ENCODE measurements at places on chromosomes 6 and 20.

GRCh38 chr20:8853805-8854338 is 215.0 kb upstream of the PLCB4 start:
- DNase-seq = peak; percentile 42

DNA sequence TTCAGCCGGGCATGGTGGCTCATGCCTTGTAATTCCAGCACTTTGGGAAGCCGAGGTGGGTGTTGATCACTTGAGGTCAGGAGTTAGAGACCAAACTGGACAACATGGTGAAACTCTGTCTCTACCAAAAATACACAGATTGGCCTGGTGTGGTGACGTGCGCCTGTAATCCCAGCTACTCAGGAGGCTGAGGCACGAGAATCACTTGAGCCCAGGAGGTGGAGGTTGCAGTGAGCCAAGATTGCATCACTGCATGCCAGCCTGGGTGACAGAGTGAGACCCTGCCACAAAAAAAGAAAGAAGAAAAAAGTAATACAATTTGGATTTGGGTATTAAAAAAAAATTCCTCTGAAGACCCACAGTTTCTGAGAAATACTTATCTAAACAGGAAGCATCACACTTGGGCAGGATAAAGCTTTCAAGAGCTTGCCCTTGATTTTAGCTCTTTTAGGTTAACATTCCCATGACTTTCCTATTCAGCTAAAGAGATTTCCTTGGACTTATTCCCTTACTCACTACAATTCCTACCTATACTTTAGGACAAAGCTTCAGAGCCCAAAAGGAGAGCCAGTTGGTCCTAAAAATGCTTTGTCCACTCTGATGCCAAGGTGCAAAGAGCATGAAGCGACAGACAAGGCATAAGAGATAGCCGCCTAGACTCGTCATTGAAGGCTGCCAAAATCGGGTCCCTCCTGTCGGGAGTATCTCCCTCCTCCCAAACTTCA is 1.9 kb downstream of the ELOVL2 start:
- DNase-seq = no peak

DNA sequence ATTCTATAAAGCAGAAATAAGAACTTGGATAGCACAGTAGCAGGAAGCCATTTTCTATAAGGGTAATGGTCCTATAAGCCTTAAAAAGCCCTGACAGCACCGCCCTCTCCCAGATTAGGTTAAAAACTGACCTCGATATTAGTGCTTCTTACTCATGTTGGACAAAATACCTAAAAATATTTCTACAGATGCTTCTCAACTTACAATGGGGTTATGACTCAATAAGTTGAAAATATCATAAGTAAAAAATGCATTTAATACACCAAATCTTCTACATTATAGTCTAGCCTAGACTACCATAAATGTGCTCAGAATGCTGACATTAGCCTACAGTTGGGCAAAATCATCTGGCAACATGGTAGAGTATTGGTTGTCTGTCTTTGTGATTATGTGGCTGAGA is 70.3 kb downstream of the SESN1 start:
- no peak for DNase-seq

GRCh38 chr20:37382482-37383120 is 36.7 kb downstream of the SRC start:
- DNase-seq = no peak

- no peak for DNase-seq
Measured at GRCh38 chr20:48823960-48824498, 3.8 kb downstream of the PREX1 start.

DNA sequence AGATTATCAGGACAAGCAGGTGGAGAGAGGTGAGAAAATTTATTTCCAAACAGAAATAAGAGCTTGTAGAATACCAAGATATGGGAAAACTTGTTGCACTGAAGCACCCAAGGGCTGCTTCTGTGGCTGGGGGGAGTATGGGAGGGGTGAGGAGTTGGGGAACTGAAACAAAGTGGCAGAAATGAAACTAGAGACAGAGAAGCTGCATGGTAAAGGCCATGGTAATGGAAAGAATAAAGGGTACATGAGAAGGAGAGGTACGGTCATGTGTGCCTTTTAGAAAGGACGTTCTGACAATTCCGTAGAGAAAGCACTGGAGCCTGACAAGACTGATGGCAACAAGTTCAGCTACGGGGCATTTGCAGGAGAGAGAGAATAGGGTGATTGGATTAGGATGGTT is 51.6 kb upstream of the RIN2 start:
- no peak for DNase-seq

DNA sequence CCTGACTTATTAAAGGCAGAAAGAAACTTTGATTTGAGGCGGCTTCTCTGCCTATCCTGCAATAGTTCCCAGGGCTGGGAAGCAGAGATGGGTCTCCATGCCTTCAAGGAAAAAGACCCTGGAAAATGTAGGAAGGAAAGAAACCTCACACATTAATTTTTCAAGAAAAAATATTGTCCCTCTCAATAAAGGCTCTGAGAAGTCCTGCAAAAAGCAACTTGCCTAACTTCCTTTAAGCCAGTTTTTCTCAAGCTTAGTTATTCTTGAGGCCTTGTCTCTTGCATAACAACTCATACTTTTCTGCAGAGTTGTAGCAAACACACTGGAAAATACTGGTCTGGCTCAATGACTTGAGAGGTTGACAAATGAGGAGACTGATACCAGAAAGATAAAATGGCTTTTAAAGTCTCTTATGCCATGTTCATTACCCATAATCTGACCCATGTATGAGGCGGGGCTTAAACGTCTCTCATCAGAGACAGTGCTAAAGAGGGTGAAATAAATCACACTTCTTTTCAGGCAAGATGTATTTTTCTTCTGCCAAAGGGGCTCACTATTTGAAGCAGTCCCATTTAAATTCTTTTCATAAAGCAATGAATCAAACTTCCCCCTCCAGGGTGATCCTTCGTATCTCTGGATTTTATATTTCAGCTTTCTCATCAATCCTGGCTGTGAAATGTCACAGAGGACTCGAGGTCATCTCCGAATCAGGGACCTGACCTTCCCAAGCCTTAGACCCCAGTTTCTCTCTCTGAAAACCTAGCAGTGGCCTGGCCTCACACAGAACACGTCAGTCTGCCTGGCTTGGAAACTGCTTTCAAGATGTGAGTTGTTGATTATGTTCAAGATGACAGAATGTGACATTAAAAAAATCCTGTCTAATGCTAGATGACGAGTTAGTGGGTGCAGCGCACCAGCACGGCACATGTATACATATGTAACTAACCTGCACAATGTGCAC is 82.3 kb upstream of the KCNG1 start:
- no peak for DNase-seq

GRCh38 chr20:60104993-60105803 is 147.0 kb downstream of the CDH26 start:
- DNase-seq = no peak

DNA sequence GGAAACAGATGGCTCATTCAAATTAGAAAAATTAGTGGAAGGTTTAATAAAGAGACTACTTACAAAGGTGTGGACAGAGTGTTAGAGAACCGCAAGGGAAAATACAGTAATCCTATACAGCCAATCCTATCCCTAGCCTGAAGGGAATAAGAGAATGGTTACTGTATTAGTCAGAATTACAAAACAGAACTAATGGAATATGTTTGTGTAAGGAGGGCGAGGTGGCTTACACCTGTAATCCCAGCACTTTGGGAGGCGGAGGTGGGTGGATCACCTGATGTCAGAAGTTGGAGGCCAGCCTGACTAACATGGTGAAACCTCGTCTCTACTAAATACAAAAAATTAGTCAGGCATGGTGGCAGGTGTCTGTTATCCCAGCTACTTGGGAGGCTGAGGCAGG is 16.3 kb upstream of the TRPC4AP start:
- DNase-seq = no peak

DNA sequence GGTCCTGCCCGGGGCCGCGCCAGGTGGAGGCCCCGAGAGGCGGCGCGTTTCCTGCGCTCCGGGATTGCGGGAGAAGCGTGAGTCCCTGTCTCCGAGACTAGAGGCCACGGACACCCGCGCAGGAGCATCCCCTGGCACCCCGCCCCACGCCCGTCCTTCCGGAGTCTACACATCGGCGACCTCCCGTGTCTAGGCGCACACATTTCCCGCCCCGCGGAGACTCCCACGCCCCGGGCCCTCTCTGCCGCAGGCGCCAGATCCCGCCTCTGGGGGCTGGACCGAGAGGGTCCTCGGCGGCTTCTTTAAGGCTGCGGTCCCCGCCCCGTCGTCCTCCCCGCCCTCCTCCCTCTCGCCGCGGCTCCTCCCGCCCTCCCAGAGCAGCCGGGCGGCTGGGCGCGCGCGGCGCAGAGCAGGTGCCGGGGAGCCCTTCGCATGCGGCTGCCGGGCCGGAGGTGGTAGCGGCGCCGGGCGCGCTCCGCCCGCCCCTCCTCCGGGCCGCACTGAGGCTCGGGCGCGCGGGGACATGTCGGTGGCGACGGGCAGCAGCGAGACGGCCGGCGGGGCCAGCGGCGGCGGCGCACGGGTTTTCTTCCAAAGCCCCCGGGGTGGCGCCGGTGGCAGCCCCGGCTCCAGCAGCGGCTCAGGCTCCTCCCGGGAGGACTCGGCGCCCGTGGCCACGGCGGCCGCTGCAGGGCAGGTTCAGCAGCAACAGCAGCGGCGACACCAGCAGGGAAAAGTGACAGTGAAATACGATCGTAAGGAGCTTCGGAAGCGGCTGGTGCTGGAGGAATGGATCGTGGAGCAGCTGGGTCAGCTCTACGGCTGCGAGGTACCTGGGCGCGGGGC is at the start of gene PPP1R14C:
Gene PPP1R14C (plus strand): TSS at position 375 of the 846 bp plus-strand sequence. CDS start 149 bp downstream, at position 524.
- DNase-seq = no peak

DNA sequence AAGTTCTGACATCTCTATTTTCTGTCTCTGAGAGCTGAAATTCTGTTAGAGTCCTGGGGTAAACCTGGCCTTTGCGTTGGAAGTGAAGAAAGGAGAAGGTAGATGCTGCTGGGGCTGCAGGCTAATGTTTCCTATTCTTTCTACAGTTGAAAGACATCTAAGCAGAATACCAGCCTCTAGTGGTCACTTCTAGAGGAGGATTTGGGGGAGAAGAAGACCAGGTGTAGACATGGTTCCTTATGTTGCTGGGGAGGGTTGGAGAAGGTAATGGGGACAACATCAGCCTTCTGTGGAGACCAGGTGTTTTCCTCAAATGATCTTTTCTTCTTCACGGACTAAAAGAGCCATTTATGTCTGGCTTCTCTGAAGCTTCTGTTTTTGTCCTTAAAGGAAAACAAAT is 62.6 kb downstream of the BTBD3 start:
- no peak for DNase-seq

- DNase-seq = peak; percentile 74
Measured at GRCh38 chr6:89375427-89376267, 23.1 kb upstream of the UBE2J1 start.

DNA sequence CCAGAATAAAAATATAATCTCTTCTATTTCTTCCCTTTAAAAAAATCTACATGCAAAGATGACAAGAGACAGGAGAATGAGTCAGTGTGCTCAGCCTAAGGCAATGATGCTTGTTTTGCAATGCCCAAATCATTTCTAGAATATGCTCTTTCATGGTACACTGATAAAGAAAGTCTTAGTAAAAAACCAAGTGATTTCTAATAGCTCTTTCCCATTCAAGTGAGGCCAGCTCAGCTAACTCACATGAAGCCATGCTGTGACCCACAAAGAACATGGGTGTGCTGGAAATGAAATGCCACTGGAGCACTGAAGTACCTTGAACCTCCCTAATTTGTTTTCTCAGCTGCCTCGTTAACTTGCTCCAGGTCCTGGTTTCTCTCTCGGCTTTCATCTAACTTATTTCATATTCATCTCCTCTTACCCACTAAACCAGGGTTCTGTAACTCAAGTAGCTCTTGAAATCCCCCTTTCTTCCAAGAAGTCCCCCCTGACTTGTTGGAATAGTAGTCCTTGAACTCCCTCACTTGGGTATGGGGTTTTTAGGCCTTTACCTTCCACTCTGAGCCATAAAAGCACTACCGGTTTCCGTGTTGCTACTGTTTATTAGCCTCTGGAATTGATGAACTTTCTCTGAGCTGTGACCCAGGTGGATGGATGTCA is 92.7 kb downstream of the IRF4 start:
- no peak for DNase-seq

DNA sequence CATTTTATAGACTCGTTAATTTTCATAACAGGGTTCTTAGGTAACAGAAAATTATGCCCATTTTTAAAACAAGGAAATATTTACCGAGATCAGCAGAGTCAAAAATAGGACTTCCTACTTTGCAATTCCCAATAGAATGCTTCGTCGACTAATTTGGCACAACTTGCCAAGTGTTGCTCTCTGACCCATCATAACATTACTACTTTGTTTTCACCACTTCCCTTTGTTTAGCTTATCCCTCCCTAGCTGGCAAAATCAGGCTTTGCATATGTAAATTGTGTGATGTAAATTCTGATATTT is 914 bp upstream of the RANBP9 start:
- DNase-seq = no peak

- DNase-seq = no peak
Measured at GRCh38 chr6:42249279-42249678, 31.6 kb upstream of the MRPS10 start.

DNA sequence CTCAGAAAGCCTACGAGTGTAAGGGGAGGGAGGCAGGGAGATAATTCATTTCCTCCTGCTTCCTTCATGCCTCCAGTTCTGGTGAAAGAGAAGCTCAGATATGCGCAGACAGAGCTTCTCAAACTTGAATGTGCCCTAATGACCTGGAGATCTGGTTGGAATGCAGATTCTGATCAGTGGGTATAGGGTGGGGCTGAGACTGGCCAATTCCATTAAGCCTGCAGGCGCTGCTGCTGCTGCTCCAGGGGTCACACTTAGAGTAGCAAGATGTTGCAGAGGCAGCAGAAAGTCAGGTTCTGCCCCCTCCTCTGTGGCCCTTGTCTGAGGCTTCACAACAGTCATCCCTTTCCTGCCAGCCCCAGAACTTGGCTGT is 161.0 kb downstream of the DHX35 start:
- no peak for DNase-seq

GRCh38 chr20:34781220-34781619 is 44.2 kb downstream of the NCOA6 start:
- DNase-seq = no peak
